NCI-H82 (cell line): ENCODE measurements at places on chromosomes 6 and 20.

- DNase-seq = no peak
These were observed 51.7 kb downstream of the FAM50B start for GRCh38 chr6:3900744-3901336.

DNA sequence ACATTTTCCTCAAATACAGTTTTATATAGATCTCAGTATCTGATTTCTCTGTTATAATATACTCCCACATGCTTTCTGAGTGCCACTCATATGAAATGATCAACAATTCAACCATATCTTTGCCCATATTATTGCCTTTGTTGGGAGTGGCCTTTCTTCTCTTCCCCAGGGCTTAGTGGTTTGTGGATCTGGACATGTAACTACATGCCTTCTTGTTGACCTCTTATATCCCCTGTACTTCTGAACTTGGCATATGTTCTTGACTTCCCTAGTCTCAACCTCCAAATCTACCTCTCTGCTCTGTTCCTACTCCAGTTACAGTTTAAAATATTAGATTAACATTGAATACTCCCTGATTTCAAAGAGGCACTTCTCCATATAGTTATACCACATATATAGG, 34.3 kb upstream of the PRIM2 start:
- no peak for DNase-seq

GRCh38 chr20:63123331-63123741, 92.6 kb downstream of the YTHDF1 start:
- no peak for DNase-seq

DNA sequence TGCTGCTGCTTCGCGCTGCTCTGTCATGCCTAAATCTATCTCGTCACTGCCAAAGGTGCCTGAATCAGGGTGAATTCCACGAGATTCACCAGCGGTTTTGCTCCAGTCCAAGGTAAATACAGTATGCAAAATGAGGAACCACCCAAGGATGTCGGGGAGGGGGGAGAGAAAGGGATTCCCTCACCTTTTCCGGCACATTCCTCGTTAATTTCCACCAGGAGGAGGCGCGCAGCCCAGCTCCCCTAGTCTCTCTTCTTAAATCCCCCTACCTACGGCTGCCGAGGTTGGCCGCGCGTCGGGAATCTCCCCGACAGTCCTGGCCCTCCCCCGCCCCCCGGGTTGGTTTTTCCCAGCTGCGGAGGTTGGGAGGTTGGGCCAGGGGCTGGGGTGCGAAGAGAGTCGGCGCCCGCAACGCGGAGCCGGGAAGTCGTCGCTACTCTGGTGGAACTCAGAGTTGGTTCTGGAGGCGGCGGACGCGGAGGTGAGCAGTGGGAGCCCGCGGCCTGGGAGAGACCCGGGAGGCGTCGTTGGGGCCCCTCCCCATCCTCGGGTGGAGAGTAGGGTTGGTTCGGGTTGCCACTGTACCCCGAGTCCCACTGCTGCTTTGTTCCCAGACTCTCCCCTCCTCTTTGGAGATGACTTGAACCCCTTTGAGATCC, at the start of gene TPBG:
TPBG (plus strand) TSS at position 390 of the 659 bp plus-strand sequence. CDS start 1,145 bp downstream, outside the sequence.
- peak; percentile 66 for DNase-seq

- no peak for DNase-seq
These were observed 163.5 kb upstream of the SHLD1 start for GRCh38 chr20:5586720-5587119.

DNA sequence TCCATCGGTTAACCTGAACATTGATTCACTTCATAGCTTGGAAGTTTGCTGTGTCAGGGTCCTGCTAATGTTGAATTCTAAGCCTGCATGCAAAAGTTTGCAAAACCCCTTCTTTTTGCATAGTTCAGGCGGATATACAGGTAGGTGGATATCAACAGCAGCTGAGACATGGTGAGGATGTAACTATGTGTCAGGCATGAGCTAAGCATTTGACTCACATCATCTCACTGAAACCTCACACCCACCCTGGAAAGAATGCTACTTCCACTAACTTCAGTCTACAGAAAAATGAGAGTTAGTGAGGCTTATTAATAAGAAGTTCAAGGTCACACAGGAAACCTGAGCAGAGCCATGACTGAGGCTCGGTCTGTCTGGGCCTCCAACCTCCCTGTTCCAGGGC, 276.9 kb downstream of the BMP7 start:
- DNase-seq = no peak

DNA sequence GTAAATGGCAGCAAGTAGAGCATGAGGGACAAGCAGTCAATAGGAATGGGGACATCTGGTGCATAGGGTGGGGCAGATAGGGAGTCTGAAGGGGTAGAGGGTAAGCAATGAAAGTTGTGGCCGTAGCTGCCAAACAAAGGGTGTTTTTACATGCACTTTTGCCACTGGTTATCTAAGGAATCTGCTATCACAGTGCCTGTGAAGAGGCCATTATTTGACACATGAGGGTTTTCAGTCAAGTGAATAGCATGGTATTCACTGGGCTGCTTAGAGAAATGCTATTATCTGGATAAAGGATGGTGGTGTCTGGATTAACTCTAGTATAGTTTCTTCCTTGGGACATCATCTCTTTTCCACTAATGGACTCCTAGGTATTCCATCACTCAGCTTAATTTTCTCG, 118.2 kb downstream of the CARMIL1 start:
- peak; percentile 84 for DNase-seq

DNA sequence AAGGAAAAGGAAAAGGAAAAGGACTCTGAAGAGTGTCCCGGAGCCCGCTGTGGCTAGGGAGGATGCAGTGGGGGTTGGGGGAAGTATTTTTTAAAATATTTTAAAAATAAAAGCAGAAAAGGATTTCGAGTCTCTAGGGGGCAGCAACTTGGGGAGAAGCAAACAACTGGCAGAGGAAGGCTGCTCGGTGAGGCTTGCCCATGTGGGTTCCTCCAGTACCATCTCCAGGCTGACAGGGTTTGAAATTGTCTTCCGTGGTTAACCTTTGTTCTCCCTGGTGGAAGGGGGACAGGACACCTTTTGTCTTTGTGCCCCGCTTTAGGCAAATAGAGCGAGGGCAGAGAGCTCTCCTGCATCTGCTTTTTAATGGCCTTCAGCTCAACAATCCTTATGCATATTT, 60.4 kb upstream of the SNX9 start:
- no peak for DNase-seq

DNA sequence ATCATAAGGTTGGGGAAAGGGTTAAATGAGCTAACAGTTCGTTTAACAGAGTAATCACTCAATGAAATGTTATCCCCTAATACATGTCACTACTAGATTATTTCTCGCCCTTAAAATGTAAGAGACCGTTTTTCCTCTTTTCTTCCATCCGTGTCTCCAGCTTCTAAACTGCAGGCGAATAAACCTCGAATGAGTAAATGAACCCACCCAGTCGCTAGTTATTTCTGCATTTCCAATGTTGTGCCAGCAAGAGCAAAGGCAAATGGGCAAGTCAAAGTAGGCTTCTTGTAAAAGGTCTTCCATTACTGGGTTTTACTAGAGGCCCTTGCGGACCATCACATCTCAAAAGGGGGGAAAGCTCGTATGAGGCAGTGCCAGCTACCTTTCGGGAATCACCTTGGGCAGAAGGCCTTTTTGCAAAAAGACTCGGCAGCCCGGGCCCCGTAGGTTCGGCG, 400 bp upstream of the SMAP1 start:
- no peak for DNase-seq

GRCh38 chr20:56788041-56788670, 159.1 kb downstream of the TFAP2C start:
- no peak for DNase-seq

GRCh38 chr6:33205191-33206026, 954 bp downstream of the HSD17B8 start:
- peak; percentile 68 for DNase-seq

DNA sequence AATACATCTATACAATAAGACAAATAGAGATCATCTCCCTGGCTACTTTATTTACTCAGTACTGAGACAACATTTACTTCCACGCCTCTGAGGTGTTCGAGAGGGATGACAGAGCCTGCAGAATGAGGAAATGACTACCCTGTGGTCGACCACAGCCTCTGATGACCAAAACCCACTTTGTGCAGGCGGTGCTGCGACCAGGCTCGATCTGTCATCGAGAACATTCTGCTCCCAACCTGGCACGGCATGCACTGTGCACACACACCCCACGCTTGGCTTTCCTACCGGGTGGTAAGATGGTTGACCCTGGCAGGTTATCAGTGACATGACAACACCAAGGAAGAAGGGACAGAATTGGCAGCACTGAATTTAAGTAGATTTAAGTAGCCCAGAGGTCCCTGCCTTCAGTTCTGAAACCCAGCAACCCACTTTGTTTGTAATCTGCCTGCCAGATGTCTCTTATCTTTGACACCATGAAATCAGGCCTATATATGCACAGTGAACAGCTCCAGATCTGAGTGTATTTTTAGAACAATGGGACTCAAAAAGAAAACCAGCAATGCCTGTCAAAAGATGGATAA, 42.6 kb downstream of the TTI1 start:
- peak; percentile 90 for DNase-seq

DNA sequence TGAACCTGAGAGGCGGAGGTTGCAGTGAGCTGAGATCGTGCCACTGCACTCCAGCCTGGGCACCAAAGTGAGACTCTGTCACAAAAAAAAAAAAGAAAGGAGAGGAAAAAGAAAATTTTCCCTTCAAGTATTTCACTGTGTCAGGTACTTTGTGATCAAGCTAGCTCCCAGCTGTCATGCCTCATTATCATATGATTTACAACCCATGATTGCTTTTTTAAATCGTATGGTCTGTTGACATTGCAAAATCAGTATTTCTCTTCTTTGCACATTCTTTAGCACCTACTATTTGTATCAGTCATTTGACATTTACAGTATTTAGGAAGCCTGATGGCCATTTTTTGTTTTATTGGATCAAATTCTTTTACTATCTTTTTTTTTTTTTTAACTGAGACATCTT, 22.4 kb downstream of the SASH1 start:
- DNase-seq = no peak

- DNase-seq = no peak
These were observed 270.7 kb upstream of the TAB2 start for GRCh38 chr6:149046822-149047246.

DNA sequence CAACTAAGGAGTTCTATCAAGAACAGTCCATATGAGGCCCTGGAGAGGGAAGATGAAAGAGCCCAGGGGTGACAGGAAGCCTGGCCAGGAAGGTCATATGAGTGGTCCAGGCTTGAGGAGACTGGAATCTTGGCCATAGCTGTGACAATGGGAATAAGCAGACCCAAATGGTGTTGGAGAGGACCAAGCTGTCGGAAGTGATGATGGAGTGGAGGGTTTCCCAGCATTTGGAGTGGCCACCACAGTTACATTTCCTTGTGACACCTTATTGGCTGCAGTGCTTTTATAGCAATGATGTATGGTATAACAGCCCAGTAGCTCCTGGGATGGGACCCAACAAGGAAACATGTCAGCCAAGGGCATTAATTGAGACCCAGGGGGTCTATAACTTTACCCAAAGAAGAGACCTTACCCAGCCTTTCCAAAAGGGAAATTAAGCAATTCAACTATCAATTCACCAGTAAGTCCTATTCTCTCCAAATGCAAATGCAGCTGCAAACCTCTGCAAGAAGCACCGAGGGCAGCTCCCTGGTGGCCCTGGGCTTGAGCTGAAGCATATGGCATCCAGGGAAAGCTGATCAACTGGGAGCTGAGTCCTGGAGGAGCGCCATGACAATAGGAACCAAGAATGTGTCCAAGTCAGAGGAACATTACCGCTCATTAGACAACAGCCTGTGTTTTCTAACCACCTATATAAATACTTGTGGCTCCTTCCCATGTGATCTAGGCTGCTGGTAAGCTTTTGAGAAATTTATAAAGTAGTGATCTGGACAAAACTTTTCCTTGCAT, 219.4 kb downstream of the SOD2 start:
- DNase-seq = no peak

GRCh38 chr20:20608041-20608440, 104.4 kb downstream of the RALGAPA2 start:
- no peak for DNase-seq

- no peak for DNase-seq
These were observed 83.4 kb downstream of the TFAP2A start for GRCh38 chr6:10331334-10331968.

DNA sequence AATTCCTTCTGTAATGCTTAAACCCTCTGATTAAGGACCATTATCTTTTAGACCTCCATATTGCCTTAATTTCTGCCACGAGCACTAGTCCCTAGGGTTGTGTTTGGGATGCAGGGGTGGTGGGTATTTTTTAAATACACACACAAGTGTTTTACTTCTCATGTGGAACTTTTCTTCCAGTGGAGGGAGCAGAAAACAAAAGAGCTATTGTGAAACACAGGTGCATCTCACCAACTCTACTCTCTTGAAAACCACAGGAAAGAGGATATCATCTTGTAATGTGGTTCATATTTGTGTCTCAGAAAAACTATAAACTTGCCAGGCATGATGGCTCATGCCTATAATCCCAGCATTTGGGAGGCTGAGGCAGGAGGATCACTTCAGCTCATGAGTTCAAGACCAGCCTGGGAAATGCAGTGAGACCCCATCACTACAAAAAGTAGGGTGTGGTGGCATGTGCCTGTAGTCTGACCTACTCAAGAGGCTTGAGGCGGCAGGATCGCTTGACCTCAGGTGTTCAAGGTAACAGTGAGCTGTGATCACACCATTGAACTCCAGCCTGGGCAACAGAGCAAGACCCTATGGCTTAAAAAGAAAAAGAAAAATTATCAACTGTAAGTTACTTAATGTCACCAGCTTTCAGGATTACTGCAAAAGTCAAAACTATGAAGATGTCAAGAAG, 37.3 kb downstream of the MRS2 start:
- no peak for DNase-seq

DNA sequence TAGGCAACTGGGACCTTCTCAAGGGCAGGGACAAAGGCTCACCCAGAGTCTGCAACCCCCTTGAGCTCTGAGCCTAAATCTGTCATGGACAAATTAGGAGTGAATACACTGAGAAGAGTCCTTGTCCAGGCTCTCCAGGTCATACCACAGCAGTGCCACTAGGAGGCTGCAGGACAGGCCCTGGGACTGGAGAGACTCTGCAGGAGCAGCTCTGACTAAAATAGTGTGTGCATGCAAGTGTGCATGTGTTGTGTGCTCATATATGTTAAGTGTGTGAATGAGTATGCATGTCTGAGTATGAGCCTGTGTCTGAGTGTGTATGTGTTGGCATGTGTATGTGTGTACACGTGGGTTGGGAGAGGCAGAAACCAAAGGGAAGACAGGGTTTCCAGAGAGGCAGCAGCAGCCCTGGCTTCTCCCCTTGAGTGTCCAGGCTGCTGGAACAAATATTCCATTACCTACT, 27.1 kb downstream of the MRPL14 start:
- peak; percentile 59 for DNase-seq

GRCh38 chr6:135617222-135617621, 119.7 kb upstream of the AHI1 start:
- DNase-seq = no peak

DNA sequence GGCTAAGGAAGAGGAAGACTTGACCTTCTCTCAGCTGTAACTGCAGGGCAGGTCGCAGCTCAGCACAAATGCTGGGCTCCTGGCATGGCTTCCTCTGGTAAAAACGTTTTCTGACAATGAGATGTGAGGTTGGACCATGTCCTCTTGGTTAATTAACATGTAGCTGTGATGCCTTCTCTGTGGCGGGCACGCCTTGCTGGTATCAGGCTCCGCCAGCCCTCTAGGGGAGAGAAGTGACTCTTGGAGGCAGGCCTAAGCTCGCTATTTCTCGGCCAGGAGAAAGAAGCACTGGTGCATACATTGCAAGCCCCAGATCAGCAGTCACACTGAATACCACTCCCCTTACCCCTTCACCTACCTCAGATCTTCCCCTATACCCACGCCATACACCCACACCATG, 65.0 kb downstream of the QRSL1 start:
- no peak for DNase-seq

GRCh38 chr6:170025341-170025911, 265.5 kb downstream of the DLL1 start:
- DNase-seq = no peak
